ENCODE measurements at places on chromosomes 1 and 21.

DNA sequence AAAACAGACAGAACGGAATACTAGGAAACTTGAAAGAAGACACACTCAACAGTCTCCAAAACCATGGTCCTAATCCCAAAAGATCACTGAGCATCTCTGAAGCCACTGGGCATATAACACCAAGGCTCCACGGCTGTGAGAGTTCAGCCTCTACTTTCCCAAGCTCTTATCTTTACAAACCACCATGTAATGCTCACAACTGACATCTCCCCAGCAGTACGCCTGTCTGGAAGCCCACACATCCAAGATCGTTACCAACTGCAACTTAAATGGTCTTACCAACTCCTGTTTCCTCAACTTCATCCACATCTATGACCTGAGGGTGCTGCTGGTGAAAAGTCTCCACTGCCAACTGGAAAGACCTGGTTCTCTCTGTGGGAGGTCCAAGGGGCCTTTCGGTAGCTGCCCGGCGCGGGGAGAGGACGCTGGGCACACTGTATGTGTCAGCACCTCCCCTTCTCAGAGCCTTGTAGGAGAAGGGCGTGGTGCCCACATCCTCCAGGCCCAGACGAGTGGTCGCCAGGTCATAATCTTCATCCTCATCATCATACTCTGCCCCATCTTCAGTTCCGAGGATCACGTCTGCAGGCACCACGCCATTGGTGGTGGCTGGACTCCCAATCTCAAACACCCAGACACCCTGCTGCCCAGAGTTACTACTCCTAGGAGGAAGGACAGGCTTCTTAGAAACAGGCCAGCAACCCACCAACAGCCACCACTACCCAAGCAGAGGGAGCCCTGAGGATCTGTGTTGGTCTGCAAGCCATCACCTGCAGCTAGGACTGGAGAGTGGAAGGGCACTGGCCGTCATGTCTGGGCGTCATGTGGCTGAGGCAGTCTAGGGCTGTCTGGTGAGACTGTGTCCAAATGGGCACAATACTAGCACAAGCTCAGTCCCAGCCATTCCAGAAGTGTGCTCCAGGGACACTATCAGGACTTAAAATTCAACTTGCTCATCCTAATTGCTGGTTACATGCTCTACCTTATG, 23.0 kb downstream of the NID1 start:
- no peak for DNase-seq

DNA sequence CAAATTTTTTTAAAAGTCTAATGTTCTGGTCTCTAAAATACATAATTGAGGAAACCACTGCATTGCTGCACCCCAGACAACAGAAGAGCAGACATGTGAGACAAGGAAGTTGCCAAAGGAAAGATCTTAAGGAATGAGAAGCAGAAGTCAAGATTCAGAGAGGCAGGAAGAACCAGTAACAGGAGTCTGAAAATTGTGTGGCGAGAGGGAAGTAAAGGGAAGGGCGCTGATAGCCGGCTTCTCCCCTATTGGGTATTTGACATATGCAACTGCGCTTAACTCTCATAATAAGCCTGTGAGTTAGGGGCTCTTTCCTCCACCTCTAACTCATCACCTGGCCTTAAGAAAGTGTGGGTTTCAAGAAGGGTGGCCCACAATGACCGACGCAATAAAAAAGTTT, 21.9 kb upstream of the KIF14 start:
- no peak for DNase-seq

DNA sequence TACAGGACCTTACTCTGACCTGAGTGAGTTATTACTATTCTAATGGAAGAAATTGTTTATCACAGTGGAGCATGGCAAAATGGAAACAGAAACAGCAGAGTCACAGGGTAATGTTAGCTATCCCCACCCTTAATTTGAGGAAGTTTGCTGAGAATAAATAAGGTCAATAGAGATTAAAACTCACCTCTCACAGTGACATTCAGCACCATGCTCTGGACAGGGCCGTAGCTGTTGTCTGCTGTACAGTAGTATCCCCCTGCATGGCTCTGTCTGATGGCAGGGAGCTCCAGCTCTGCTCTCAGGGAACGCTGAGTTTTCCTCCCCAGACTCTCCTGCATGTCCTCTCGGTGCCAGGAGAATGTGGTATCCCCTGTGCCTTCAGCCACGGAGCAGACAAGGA, 11.9 kb downstream of the FCRL4 start:
- no peak for DNase-seq

- DNase-seq: no peak
Observed at GRCh38 chr1:94619731-94620130, 78.2 kb upstream of the F3 start.

GRCh38 chr21:29975776-29976175, 36.0 kb upstream of the GRIK1 start:
- no peak for DNase-seq

DNA sequence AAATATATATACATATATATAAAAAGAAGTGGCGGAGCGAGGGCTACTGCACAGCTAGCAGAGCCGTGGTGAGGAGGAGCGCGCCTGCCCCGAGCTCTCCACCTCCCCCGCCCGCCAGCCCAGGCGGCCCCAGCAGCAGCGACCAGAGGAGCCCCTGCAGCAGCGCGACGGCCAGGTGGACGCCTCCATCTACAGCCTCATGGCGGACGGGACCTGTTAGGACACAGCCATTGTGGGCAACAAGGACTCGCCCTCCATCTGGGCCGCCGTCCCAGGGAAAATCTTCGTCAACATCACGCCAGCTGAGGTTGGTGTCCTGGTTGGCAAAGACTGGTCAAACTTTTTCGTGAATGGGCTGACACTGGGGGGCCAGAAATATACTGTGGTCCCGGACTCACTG, 41.9 kb upstream of the REG4 start:
- no peak for DNase-seq

- no peak for DNase-seq
Observed at GRCh38 chr1:171126504-171126903, 35.8 kb downstream of the FMO3 start.

DNA sequence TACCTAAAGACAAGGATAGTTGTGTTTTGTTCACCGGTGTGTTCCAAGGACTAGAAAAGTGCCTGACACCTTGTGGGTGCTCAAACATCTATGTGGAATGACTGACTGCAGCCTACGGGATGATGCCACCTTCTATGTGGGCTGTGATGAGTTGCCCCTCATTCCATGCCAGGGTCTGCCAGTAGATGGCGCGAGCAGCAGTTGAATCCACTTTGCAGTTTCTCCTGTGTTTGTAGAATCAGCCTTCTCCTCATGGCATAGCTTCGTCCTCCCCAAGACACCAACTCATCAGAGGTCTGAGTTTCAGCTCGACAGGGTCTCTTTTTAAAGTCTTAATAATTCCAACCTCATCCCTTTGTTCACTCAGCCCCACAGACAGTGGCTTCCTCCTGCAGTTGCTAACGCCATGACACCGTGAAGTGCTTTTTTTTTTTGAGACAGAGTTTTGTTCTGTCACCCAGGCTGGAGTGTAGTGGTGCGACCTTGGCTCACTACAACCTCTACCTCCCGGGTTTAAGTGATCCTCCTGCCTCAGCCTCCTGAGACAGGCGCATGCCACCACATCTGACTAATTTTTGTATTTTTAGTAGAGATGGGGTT, 133.7 kb downstream of the CAPN8 start:
- no peak for DNase-seq

- no peak for DNase-seq
Observed at GRCh38 chr1:95582746-95583145, 348.7 kb downstream of the RWDD3 start.

- DNase-seq: no peak
Observed at GRCh38 chr1:101483982-101484688, 247.3 kb downstream of the S1PR1 start.

DNA sequence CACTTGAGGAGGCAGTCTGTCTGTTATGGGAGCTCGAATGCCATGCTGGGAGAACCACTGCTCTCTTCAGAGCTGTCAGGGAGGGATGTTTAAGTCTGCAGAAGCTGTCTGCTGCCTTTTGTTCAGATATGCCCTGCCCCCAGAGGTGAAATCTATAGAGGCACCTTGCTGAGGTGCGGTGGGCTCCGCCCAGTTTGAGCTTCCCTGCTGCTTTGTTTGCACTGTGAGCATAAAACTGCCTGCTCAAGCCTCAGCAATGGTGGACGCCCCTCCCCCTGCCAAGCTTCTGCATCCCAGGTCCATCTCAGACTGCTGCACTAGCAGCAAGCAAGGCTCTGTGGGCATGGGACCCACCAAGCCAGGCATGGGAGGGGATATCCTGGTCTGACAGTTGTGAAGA, 247.5 kb downstream of the LMX1A start:
- no peak for DNase-seq

- DNase-seq: no peak
Observed at GRCh38 chr21:16741141-16741665, 771.6 kb upstream of the CXADR start.

DNA sequence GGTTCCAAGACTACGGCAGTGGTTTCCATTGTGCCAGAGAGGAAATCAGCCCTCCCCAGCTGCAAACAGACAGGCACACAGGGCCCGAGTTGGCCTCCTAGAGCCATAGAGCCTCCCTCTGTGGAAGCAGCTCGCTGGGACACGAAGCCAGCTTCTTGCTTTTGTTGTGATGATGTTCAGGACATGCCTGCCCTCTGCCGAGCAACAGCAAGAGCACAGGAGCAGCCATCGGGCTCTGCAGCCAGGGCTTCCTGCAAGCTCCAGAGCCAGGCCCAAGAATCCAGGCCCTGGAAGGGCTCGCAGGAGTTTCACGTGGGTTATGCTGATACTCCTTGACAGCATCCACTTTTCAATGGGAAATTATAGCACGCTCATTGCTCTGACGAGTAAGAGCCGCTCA, 18.5 kb downstream of the NPHP4 start:
- DNase-seq: no peak

DNA sequence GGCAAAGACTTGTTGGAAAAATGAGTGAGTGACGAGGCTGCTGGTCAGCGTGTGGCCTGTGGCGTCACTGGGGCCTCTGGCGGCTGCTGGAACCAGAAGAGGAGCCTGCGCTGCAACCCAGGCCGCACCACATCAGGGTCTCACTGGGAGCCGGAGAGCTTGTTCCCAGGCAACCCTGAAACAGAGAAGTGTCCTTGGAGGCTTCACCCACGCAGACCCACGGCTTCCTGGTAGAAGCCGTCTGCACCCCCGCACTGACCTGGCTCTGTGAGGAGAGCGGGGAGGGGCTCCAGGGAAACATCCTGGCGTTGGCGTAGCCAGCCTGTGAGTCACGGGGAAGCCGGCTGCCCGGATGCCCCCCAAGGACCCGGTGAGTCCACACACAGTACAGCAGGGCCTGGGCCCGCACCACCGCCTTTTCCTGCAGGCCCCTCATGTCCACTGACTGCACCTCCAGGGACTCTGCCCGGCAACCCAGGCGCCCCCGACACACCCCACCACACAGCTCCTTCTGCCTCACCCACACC, 57.4 kb downstream of the COL6A1 start:
- peak; percentile 31 for DNase-seq

DNA sequence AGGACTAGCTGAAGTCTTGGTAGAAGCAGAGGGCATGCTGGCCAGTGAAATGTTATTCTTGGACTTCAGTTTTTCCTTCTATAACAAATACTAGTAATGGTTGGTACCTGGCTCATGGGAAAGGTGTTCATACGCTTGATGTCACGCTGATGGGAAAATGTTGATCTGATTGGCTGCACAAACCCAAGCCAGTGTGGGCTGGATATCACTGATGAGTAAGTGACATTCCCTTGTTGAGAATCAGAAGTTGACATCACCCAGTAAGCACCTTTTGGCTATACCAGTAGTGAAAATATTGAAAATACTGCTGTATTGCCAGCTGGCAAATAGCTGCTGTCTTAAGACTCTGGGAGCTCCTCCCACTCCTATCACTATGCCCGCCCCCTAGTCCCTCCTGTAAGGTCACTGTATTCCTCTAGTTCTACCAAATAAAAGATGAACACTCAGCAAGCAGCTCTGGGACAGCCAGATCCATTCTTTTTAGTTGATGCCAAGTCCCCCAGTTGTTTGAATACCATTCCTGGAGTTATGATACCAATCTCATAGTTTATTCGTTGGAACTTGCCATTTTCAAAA, 168.2 kb downstream of the GRIK1 start:
- no peak for DNase-seq

GRCh38 chr1:182925661-182926060, 27.3 kb downstream of the SHCBP1L start:
- DNase-seq: no peak

- no peak for DNase-seq
Observed at GRCh38 chr1:5914676-5915365, 77.4 kb downstream of the NPHP4 start.
